ENCODE measurements at places on chromosomes 13 and 19.

DNA sequence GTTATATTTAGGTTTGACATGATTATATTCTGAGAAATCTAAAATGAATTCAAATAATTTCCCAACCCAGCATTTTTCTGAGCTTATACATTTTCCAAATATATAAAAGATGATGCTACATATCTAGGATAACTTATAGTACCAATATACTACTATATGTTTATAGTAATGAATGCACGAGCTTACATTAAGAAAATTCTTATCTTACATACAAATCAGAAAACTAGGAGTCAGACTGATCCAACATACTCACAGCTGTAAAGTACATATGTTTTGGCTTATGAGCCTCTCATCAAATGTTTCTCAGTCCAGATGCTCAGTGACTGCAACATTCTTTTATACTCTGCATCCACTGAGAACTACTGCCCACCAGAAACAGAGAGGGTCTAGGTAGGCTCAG, 491.3 kb upstream of the KLF12 start:
- DNase-seq = no peak

DNA sequence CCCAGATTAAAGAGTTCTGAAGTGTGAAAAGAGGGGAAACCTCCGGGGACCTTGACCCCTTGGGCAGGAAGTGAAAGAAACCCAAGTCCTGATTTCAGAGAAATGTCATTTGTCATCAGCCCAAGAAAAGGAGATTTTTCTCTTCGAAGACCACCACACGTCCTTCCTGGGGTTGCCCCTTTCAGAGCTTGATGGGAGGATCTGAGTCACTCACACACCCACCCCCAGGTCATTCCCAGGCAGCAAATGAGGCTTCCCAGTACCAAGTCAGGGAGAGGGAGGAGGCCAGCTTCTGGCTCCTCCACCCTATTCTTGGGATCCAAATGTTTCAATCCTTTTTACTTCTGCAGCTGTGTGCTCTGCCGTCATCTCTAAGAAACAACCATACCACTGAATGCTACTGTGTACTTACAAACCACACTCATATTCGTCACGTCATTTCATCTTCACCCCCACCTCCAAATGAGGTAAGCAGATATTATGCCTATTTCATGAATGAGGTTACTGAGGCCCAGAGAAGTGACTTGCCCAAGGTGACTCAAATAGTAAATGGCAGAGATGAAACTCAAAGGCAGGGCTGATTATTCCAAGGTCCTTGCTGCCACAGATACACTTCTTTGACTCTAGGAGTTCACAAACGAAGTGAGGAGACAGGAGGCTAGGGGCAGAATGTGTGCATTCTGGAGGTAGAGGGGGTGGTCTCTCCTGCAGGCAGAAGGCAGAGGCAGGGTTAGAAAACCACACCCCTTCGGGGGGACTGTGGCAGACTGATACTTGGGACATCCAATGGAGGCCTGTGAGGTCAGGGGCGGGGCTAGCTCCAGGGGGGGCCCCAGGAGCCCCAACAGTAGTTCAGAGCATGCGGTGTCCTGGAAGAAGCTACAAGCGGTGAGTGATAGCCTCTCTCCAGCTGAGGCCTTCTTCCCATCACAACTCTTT, 5.0 kb upstream of the KMT2B start:
- no peak for DNase-seq

GRCh38 chr13:52785739-52786138, 46.1 kb upstream of the CNMD start:
- no peak for DNase-seq

DNA sequence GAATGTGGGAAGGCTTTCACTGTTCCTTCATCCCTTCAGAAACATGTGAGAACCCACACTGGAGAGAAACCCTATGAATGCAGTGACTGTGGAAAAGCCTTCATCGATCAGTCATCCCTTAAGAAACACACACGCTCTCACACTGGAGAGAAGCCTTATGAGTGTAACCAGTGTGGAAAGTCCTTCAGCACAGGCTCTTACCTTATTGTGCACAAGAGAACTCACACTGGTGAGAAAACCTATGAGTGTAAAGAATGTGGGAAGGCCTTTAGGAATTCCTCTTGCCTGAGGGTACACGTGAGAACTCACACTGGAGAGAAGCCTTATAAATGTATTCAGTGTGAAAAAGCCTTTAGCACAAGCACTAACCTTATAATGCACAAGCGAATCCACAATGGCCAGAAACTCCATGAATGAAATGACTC, 18.6 kb downstream of the ZNF177 start:
- DNase-seq = no peak

GRCh38 chr13:111043575-111043982, 71.5 kb upstream of the ARHGEF7 start:
- no peak for DNase-seq

GRCh38 chr13:20230913-20231838, 943 bp downstream of the GJB6 start:
- no peak for DNase-seq

DNA sequence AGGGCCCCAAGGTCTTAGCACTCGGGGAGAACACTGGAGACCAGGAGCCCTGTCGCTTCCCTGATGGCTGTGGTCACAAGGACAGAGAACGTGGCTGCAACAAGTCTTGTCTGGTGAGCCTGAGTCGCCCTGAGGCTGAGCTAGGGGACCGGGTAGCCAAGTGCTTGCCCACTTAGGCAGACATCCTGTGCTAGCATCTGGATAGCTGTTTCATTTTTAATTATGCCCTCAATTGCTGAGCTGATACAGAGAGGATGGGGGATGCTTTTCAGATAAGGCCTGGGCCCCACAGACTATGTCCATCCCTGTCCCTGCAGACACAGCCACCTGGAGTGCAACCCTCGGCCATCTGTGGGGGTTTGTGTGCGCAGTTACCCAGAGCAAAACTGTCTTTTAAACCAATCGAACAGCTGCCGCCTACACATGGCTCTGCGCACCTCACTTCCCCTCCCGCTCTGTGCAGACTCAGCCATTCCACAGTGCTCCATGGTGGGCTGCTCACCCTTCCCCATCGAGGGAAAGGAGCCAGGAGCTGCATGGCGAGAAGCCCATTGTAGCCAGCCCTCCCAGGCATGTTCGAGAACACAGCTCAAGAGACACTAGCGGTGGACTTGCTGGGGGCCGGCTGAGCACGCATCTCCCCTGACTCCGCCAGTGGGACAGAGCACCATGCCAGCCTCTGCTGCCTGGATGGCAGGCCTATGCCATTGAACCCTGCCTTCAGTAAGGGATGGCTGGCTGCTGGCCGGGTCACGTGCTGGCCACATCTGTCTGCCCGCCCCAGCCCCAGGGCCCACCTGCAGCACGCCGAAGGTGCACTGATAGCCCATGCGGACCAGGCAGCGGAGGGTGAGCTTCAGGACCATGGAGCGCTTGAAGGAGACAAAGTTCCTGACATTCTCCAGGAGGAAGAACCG, 19.4 kb upstream of the EIF3G start:
- DNase-seq = no peak

DNA sequence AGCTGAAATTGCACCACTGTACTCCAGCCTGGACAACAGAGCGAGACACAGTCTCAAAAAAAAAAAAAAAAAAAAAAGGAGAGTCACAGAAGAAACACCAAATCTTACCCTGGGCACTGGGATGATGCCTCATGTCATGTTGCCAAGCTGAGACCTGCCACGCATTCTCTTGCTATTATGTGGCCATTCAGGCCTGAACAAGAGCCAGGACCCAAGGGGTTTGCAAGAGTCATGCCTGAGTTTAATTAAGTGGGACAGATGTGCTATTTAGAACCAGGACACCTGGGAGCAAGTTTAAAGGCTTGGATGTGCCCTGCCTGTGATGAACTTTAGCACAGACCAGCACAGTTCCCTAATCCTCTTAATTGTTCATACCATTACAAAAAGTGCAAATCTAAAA, 9.8 kb downstream of the PNMA8A start:
- DNase-seq = no peak

GRCh38 chr19:46205183-46205984, 24.2 kb upstream of the IGFL1 start:
- no peak for DNase-seq

- DNase-seq = no peak
These were observed 61.1 kb downstream of the MIPEP start for GRCh38 chr13:23828086-23828485.

DNA sequence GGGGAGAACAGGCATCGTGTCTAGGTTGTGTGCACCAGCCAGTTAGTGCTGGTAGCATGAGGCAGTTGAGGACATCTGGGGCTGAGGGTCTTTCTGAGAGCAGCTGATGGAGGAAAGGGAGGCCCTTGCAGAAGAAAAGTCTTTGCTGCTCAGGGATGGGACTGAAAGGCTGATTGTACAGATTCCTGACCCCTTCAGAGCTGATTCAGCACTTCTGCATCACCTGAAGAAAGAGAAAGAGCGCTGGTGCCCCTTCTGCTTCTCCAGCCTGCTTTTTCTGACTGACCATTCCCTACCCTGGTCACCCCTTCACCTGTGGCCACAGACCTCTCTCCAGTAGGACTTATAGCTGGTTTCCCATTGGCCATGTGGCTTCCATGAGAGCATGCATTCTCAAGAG, 476.2 kb downstream of the TSHZ3 start:
- DNase-seq = no peak

DNA sequence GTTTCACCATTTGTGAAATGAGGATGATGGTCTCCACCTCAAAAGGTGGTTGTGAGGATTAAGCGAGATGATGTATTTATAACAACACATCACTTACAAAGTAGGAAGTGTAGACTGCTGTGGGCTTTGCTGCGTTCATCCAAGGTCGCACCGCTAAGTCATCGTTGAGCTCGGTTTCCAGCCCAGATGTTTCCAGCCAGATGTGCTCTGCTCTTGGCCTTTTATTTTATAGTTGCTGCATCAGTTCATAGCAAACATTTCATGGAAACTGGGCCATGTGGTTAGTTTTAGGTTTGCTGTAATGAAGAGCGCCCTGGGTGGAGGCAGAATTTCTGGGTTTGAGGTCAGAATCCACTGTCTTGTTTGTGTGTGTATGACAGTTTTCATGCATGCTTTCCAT, 76.5 kb upstream of the RNF113B start:
- DNase-seq = no peak

DNA sequence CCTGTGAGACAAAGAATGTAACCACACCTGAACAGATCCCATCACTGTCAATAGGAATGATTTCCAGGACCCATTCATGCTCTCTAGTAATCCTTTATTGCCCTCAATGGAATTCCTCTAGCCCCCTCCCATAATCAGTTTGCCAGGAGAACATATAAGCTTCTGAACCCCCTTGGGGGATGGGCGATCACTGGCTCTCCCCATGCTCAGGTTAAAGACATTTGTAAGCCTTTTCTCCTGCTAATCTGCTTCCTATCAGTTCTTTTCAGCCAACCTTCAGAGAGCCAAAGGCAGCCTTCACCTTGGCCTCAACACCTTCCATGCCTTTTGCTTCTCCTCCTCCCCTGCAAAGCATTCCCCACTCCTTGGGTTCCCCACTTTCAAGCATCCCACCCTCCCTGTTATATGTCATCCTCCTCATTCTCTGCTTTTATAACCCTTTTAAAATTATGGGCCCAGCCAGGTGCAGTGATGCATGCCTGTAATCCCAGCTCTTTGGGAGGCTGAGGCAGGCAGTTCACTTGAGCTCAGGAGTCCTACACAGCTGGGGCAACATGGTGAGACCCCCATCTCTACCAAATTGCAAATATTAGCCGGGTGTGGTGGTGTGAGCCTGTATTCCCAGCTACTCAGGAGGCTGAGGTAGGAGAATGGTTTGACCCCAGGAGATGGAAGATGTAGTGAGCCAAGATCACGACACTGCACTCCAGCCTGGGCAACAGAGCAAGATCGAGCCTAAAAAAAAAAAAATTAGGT, 12.4 kb downstream of the DPRX start:
- DNase-seq = no peak

DNA sequence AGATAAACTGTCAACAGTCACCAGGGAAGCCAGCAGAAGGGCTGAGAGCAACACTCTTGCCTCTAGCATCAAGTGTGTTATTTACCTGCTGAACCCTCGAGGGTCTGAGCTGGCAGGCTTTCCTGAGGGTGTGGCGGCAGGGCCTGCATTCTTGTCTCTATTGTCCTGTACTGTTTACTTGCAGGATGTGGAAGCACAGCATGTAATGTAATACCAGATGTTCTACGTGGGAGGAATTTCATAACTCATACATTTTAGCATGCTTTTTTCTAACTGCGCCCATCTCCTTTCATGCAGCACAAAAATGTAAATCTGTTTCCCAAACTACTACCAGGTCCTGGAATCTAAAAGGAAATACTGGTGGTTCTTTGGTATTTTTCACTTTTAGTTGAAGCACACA, 153.1 kb downstream of the RGCC start:
- peak; percentile 7 for DNase-seq

DNA sequence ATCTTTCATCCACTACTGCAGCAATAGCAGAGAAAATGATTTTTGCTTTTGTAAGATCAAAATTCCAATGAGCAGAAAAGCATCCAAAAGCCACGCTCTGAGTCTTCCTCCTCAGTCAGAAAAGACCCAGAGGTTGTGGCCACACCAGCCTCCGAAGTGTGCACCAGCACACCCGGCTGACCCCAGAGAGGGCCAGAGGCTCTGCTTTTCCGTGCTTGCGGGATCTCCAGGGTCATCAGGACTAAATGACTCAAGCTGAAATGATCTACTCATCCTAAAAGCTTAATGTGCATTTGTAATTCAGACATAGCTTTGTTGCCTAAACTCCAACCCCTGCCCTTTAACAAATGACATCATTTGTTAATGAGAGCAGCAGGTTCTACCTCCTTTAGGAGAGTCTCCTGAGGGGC, 16.5 kb downstream of the RXFP2 start:
- DNase-seq = no peak

DNA sequence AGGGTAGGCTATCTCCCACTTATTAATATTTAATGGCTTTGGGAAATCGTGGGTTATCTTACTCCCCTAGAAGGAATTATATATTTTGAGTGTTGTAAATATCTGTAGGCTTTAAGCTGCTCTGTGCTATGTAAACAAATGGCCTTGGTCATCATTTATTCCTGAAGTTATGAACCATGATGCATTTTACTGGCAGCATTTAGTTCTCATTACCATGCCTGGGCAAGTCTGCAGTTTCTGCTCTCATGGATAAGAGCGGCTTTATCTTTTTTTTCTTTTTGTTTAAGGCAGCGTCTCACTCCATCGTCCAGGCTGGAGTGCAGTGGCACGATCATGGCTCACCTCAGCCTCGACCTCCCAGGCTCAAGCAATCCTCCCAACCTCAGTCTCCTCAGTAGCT, 156.1 kb downstream of the IRS2 start:
- DNase-seq = no peak

DNA sequence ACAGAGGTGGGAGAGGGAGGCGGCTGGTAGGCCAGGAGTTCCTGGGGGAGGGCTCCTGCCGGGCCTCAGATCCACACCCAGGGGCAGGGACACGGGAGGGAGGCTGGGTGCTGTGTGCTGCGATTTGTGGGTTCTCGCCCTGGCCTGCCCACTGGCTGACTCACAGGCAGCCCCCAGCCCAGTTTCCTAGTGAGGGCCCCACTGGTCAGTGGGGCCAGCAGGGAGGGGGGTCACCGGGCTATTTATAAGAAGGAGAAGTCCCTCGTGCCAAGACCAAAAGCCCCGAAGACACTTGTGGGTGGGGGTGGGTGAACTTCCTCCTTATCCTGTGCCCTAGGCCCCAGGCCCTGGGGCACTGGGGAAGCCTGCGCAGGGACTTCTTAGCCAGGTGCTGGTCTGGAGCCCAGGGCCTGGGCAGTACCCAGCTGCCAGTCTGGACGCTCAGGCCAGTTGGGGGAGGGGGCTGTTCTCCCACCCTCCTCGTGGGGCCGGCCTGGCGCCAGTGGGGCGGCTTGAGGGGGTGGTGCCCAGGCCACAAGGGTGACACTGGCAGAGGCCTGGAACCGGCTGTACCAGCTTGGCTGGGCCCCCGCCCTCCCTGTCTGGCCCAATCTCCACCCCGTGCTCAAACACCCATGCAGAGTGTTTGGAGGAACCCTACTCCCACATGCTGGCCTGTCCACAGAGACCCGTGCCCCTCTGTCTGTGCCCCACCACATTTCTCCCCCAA, 5.0 kb upstream of the JUNB start:
- DNase-seq = peak; percentile 63
